ENCODE measurements at places on chromosomes 4 and X. TPM values are rescaled to one million over a fixed set of nuclear protein-coding genes. Genes with fewer than 3 reads are reported as not detected.

The GAB1 gene
- 1.1 TPM for total RNA-seq

The SERTM2 gene
- not detected for total RNA-seq

The ERAS gene
- not detected for total RNA-seq

The SLC49A3 gene
- 2.0 TPM for total RNA-seq

The MAGIX gene
- 0.96 TPM for total RNA-seq

The STK32B gene
- total RNA-seq, result not detected

The ADH4 gene
- not detected for total RNA-seq

The FOXO4 gene
- 26.6 TPM for total RNA-seq

The GYPE gene
- 5.6 TPM for total RNA-seq

The SLC10A4 gene
- total RNA-seq, result not detected

The NUDT11 gene
- 2.2 TPM for total RNA-seq

The GAGE2A gene
- not detected for total RNA-seq

The CRMP1 gene
- not detected for total RNA-seq

The PFKFB1 gene
- total RNA-seq, result 0.44 TPM

The TCEAL6 gene
- total RNA-seq, result not detected

The CT45A10 gene
- not detected for total RNA-seq

The SMR3B gene
- not detected for total RNA-seq

The KLHL4 gene
- not detected for total RNA-seq

The GDPD2 gene
- total RNA-seq, result not detected

The NPY2R gene
- not detected for total RNA-seq
